ENCODE measurements at places on chromosomes 4 and X.

DNA sequence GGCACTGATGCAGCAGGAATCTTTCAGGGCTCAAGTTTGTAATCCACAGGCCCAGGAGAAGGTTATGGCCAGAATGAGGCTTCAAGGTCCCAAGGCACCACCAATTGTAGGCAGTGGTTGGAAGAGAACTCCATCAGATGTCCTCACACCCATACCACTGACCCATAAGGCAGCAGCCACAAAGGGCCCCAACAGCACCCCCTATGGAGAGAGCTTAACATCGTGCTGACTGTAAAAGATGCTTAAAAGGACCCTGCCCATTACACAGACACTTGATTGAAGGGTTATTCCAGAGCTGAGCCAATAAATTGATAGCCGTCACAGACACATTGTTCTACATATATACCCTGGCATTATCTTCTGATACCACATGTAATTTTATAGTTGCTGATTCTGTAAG is 113.7 kb downstream of the SOWAHB start:
- no peak for DNase-seq

GRCh38 chr4:120829113-120829831 is 93.3 kb downstream of the PRDM5 start:
- DNase-seq, result no peak

DNA sequence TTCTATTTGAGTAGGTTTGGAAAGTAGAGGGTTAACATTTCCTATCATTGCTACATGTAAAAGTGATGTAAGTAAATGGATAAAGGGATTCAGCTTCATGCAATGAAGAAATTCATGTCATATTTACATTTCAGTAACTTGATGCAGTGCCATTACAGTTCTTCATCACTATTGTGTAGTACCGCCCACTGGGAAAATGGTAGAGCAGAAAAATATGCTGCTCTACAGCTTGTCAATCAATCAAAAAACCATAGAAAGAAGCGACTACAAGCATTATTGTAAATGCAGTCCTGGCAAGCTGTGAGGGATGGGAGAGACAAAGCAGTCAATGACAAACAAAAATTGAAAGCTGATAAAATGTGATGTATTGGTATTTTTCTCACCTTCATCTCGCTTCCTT is 1597.9 kb downstream of the RPA4 start:
- no peak for DNase-seq

GRCh38 chr4:145739845-145740244 is 59.9 kb downstream of the C4orf51 start:
- no peak for DNase-seq

GRCh38 chrX:1932231-1932630 is 317.4 kb downstream of the ASMT start:
- no peak for DNase-seq

GRCh38 chrX:38750551-38750950 is 50.7 kb upstream of the MID1IP1 start:
- no peak for DNase-seq

DNA sequence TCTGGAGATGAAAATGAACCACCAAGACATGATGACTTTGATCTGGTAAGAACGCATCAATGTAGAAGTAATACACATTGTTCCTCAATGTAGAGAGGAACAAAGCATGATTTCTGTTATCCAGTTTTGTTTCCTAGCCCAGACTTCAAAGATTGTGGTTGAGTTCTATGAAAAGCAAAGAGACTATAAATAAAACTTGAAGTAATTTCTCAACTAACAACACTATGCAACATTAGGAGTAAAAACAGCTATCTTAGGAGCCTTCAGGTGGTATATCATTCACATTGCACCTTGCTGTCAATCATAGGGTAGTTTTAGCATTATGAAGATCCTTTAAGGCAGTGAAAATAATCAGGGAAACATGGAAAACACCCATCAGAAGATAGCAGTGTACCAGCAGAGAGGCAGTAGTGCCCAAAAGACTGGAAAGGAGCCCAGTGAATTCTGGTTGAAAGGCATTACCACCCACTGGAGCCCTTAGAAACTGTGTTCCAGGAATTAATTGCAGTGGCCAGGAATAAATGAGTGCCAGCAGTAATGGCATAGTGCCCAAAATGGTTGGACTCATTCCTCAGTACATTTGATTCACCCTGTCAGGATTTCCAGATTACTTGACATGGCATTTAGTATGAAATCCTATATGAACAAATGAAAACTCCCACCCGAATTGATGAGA is 300.7 kb upstream of the CXXC4 start:
- DNase-seq, result peak; percentile 41

GRCh38 chr4:102387552-102388150 is 42.4 kb upstream of the SLC39A8 start:
- no peak for DNase-seq

- DNase-seq, result no peak
Measured at GRCh38 chr4:23775694-23776093, 114.2 kb downstream of the PPARGC1A start.

DNA sequence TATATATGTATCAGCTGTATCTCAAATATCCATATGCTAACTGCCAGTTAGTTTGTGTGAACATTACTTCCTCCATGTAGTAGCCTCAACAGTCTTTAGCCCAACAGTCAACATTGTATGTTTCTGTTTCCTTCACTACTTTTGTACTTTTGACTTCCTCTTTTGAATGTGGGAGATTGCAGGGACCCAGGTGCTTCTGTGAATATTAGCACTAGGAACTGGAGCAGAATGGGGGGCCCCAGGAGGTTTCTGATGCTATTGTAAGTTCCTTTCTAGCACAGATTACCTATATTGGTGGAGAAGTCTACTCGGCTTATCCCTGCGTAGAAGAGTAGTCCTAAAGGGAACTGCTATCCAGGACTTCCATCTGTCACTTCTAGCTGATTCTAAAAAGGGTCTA is 2.3 kb downstream of the PLAC8 start:
- peak; percentile 66 for DNase-seq

- no peak for DNase-seq
Measured at GRCh38 chrX:104084534-104085277, 8.7 kb upstream of the TMSB15C start.

DNA sequence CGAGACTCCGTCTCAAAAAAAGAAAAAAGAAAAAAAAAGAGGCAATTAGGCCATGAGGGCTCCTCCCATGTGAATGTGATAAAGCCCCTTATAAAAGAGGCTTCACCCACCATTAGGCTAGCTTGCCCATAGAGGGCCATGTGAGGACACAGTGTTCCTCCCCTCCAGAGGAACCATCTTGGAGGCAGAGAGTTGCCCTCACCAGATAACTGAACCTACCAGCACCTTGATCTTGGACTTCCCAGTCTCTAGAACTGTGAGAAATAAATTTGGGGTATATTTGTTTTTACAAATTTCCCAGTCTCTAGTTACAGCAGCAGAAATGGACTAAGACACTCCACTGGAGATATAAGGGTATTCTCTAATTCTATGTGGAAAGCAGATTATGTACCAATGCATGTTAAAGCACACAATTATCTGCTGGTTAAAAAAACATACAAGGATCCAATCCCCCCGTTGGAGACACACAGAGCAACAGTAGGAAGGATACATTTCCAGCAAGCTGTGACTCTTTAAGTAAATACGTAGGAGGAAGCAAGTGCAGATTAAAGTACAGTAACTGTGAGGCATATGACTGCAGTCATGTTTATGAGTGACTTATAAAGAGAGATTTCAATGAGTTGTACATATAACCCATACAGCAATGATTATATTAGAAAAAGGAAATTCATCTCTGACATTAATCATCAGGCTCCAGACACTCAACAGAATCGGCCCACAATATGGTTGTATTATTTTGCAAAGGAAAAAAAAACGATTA is 21.4 kb downstream of the SH3RF1 start:
- DNase-seq, result no peak

- DNase-seq, result no peak
Measured at GRCh38 chr4:184649971-184650855, 675 bp downstream of the PRIMPOL start.

- DNase-seq, result no peak
Measured at GRCh38 chr4:8639777-8640720, 47.5 kb downstream of the CPZ start.

GRCh38 chr4:99359480-99360204 is 7.1 kb upstream of the ADH1C start:
- no peak for DNase-seq

- DNase-seq, result no peak
Measured at GRCh38 chrX:9148615-9149399, 114.9 kb upstream of the FAM9B start.

DNA sequence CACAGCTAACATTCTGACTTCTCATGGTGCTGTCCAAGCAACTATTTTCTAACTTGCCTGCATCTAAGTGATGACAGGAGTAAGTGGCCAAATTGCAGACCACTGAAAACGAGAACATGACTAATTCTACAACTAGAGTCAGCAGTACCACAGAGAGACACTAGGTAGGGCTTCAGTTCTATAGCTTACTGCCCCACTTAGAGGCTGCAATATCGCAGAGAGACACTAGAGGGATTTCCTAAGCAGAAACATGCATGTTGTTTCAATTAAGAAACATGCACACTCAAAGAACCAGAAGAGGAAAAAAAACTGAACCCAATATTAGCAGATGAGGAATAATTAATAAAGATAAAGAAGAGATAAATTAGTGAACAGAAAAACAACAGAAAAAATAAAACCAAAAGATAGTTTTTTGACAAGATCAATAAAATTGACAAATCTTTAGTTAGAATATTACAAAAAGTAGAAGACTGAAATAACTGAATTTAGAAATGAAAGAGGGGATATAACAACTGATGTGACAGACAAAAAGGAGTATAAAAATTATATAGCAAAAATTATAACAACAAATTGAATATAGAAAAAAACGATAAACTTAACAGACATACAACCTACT is 100.8 kb downstream of the SPIN4 start:
- DNase-seq, result peak; percentile 30

DNA sequence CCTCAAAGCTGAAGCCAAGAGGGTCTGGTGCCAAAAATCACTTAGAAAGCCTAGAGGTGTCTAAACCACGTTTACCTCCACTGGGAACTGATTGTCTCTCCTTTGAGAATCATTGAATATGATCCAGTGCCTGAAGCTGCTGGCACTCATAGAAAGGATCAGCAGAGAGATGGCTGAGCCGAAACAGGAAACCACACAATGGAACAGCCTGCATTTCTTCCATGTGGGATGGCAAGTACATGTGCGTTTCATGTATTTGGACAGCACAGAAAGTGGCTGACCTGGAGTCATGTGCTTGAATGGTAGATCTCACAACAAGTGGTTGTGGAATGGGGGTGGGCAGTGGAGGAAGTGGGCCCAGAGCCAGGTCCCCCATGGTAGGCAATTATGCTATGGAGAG is 533.7 kb downstream of the INPP4B start:
- DNase-seq, result no peak

- no peak for DNase-seq
Measured at GRCh38 chr4:89249313-89249712, 58.3 kb downstream of the GPRIN3 start.

- no peak for DNase-seq
Measured at GRCh38 chrX:9595174-9595573, 130.3 kb downstream of the TBL1X start.

DNA sequence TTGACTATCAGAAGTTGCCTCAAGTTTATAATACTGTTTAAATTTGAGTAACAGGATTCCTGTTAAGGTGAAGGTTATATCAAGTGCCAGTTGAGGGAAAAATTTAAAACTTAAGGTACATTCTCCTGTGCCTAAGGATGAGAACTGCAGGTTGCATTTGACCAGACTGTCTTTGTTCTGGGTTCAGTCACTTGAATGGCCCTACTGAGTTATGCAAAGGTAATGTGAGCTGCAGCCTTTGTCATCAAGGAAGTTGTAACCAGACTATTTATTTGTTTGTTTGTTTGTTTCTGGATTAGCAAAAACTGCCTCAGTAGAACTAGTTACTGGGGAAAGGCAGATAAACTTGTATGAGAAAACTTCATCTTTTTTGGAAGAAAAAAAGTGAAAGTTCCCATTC is 131.9 kb downstream of the ATOH1 start:
- no peak for DNase-seq

- no peak for DNase-seq
Measured at GRCh38 chr4:19026281-19026680, 1004.7 kb upstream of the LCORL start.

DNA sequence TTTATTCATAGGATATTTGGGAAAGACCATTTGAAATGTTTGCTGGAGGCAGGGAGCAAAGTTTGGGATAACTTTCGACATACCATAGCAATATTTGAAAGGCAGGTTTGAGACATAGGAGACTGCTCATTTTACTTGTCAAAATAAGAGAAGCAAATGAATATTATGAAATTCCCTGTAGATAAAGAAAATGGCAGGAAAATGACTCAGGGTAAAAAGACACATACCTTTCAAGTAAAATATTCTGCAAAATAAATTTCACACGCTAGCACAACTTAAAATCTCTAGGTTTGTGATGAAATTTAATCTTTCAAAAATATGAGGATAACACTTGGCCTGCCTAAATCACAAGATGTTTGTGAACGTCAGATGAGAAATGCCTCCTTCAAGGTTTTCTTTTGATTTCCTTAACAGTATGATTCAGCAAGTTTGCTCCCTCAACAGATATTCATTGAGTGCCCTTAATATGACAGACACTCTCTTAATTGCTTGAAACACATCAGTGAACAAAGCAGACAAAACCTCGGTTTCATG is 6.6 kb downstream of the TMEM156 start:
- DNase-seq, result no peak

GRCh38 chr4:33187035-33187434 is 2466.9 kb downstream of the PCDH7 start:
- DNase-seq, result no peak

- no peak for DNase-seq
Measured at GRCh38 chr4:173386751-173387150, 12.2 kb downstream of the SCRG1 start.

DNA sequence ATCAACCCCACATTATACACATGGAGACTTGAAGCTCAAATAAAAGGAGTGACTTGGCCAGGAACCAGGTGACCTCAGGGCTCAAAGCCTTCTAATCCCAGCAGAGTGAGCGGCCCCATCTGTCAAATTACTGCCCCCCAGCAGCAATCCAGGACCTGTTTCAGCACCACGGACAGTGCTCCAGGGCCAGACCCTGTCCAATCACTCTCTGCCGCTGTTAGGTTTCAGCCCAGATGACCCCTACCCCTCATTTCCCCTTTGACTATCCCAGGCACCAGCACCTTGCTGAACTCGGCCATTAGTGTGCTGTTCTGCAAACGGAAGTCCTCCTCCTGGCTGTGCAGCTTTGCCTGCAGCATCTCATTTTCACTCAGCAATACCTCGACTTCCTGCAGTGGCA is 5.1 kb downstream of the GRIPAP1 start:
- DNase-seq, result no peak

DNA sequence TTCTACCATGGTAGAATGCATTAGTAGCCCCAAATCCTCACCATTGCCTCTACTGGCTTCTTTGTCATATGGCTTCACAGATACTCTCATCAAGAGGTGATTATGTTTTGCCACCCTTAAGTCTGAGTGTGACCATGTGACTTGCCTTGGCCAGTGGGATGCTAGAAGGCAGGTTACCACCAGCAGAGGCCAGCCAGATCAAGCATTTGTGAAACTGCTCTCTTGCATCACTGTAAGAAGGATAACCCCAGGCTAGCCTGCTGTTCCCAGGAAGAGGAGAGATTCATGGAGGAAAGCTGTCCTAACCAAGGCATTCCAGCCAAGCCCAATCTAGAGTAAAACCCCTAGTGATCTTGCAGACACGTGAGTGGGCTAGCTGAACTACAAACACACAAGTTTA is 46.8 kb downstream of the USP46 start:
- DNase-seq, result no peak

GRCh38 chr4:7746351-7747061 is 193.2 kb downstream of the AFAP1 start:
- DNase-seq, result no peak

GRCh38 chr4:41542526-41543275 is 4.7 kb downstream of the LIMCH1 start:
- no peak for DNase-seq

All from GM06990 (cell line).